ENCODE measurements at places on chromosomes 7 and 10.

- DNase-seq: no peak
These were observed 13.0 kb downstream of the EN2 start for GRCh38 chr7:155470686-155471638.

GRCh38 chr7:147903536-147904218 lies 686.9 kb upstream of the C7orf33 start:
- no peak for DNase-seq

DNA sequence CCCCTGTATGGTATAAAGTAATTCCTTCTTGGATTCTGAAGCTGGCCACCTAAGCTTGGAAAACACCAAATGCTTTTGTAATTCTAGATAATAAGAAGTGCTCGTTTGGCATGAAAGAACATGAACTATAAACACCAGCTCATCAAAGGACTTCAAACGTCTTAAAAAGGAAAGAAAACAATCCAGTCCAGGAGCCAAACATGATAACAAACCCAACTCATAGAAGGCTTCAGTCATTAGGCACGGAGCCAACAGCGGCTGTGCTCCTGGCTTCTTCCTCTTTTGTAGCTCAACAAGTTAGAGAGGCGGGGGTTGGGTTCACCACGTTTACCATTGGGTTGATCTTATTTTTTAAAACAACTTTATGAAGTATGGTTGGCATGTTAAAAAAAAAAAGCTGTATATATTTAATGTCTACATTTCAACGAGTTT lies 56.4 kb upstream of the ECHDC3 start:
- DNase-seq: peak; percentile 29

- DNase-seq: no peak
These were observed 842 bp downstream of the SEMA3A start for GRCh38 chr7:84193747-84194146.

- DNase-seq: no peak
These were observed 736.2 kb downstream of the INHBA start for GRCh38 chr7:40966693-40967092.

- DNase-seq: peak; percentile 53
These were observed 34.7 kb downstream of the DDIT4 start for GRCh38 chr10:72308320-72308987.

DNA sequence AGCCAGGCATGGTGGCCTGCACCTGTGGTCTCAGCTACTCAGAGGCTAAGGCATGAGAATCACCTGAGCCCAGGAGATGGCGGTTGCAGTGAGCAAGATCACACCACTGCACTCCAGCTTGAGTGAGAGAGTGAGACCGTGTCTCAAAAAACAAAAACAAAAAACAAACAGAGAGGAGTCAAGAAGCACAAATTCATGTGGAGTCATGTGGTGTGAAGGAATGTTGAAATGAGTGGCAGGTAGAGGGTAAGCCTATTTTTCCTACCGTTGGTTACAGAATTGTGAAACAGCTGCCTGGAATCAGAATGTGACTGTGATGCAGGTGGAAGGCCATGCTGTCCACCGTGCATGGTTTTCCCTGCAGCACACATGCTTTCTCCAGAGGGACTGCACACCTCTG lies 23.7 kb upstream of the NUB1 start:
- DNase-seq: no peak

DNA sequence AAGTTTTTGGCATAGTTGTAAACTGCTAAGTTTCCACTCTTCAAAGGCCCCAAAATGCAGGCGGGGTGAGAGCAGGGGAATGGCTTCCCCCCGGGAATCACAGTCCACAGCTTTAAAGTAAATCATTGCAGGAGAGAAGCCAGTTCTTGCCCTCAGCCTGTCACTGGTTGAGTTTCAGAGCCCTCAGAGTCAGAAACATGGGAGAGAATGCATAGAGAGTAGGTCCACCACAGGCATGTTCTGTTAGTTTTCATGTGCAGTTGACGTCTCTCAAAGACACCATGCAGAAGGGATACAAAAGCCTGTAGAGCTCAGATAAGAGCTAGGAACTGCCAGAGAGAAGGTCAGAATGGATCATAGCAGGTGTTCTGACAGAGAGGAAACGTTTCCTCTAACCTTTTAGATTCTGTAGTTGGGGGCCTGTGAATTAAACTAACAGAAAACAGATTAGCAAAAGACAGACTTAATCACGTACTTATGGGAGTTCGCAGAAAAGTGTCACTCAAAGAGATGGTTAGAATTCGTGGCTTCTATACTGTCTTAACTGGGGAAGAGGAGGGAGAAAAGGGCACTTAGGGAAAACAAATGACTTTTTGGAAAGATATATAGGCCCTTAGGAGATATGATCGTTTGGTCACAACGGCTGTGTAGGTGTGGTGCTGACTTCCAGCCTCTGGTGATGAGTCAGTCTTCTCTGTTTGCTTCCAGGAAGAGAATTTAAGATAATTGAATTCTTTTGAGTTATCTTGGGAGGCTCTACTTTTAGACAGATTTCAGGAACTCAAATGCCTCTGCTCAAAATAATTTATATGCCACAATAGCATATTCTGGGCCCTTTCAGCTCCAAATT lies 48.0 kb upstream of the MSRB2 start:
- no peak for DNase-seq

DNA sequence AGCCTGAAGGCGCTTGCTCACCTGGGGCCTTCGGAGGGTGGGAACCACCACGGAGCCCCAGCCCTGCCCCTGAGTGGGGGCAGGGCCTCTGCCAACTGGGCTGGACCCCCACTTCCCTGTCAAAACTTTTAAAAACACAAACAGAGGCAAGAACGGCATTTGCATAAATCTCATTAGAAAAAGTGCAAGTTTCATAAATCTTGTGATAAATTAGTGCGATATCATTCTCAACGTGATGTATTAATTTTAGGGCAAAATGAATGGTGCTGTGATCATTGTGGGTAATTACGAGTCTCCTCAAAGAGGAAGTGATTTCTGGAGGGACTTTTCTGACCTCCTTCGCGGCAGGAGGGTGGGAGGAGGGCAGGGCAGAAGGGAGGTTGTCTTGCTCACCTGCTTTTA lies 98.3 kb downstream of the CDH23 start:
- DNase-seq: no peak

DNA sequence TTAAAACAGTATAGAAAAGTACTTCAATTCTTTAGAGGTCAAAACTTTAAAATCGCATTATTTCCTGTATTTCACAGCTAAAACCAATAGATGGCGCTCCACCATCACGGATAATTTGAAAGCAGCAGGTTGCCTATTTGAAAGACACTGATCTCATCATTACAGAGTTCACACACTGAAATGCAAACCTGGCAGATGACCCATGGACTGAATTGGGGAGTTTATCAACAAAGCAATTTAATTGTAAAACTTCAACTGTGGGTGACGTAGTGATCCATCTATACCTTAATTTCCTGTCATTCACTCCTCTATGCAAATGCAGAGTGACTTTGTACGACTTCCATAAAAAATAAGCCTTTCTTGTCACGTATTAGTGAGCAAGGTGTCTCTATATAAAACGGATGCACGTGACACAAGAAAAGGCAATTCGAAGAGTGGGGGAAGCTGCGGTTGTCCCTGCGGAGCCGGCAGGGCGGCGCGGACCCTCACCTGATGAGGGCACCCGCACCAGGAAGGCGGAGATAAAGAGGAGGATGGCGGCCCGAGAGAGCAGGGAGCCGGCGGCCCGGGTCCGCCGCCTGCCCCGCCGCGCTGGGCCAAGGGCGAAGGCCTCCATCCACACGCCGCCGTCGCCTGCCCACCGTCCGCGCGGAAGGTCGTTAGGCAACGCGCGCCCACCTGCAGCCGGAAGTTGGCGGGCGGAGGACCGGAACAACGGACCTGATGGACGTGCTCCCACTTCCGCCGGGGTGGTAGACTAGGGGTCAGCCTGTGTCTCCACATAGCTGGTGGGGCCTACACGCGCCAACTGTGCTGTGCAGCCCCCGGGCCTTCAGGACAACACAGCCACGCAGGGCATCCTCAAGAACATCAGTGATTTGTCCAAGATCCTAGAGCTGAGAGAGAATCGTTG lies at the start of gene ZPBP:
ZPBP (minus strand) TSS at position 668 of the 913 bp plus-strand sequence; CDS start at position 616, 52 bp downstream.
- peak; percentile 71 for DNase-seq

GRCh38 chr10:72162978-72163377 lies 52.8 kb upstream of the ANAPC16 start:
- no peak for DNase-seq

DNA sequence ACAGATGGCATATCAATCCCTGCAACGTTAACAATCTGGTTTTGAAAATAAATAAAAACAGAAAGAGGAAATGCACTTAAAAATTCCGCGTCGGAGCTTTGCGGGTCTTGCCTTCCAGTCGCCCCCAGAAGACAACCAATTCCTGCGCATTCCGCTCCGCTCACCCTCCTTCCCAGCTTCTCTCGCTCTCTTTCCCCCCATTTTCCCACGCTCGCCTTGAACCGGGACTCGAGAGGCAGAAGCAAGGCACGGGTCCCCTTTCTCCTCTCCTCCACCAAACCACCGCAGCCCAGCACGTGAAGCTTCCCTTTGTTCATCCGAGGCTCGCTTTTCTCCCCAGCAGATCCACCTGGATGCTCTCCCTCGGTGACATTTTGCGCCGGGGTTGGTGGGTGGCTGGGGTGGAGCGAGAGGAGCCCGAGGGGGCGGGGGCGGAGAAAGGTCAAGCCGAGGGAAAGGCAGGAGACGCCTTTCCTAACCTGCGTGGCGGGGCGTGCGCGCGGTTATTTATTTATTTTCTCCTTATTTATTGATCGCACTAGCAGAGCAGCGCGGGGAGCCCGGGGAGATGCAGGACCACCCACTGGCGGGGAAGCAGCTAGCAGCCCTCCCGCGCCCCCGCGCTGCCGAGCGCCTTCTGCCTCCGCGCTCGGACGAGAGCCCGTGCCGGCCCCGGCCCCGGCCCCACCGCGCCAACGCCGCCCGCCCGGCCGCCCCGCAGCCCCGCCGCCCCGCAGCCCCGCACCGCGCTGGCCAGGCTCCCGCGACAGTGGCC lies at the start of gene KCND2:
KCND2 (plus strand) TSS at position 475 of the 775 bp plus-strand sequence.
- DNase-seq: no peak

DNA sequence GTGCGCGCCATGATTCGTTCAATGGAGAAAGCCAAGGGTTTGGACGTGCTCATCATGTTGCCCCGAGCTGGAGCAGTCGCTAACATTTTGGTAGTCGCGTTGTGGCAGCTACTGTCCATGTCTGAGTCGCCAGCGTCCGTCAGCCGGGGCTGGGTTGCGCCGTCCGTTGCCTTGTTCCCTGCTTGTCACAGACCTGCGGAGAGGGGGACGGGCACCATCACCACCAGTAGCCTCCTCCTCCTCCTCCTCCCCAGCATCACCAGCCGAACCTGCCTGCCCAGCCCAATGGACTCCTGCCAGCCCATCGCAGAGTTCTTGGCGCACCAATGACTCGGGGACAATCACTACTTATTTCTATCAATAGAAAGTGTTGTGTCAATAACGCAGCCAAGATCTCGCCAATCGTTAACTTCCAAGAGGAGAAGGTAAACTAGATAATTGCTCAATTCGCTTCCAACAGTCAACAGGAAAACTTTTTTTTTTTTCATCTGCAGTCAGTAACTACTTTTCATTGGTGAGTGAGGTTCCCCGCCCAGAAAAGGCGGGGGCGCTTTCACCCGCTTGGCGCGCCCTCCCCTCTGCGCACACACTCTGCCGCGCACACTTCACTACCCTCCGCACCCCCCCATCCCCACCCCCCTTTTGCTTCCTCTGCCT lies at the start of gene FEZF1:
FEZF1 (minus strand) TSS at position 432 of the 657 bp plus-strand sequence; CDS start at position 119, 313 bp downstream.
- DNase-seq: no peak

DNA sequence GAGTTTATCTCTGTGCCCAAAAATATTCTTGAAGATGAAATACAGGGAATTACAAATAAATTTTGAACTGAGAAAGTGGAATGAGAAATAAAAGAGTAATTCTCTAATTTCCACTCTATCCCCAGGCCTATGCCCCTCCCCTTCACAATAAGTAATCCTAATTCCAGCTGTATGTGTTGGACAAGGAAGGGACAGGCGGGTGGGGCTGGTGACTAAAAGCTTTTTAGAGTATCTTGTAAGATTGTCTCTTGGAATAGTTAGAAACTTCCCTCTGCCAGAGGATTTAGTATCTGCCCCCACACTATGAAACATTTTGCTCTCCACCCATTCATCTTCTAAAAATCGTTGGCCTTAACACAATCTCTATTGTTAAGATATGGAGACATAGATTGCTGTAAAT lies 199.2 kb downstream of the MBL2 start:
- no peak for DNase-seq

- DNase-seq: no peak
These were observed 618.1 kb downstream of the SORCS3 start for GRCh38 chr10:105259201-105259600.

GRCh38 chr10:27529010-27529783 lies 25.1 kb downstream of the RAB18 start:
- DNase-seq: no peak

- DNase-seq: no peak
These were observed 433.2 kb upstream of the MGMT start for GRCh38 chr10:129033790-129034272.

DNA sequence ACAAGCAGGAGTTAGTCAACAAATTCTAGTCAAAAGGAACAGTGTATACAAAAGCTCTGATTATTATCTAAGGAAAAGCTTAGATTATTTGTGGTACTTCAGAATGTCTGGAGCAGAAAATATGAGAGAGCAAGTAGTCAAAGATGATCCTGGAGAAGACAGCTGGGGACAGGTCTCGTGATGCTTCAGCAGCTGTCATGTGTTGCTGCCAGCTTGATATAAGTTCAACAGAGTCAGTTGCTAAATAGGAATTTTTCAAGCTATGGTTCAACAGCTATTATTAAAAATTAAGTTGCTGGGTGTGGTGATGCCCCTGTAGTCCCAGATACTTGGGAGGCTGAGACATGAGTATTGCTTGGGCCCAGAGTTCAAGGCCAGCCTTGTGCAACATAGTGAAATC lies 240.0 kb upstream of the RHOBTB1 start:
- no peak for DNase-seq

DNA sequence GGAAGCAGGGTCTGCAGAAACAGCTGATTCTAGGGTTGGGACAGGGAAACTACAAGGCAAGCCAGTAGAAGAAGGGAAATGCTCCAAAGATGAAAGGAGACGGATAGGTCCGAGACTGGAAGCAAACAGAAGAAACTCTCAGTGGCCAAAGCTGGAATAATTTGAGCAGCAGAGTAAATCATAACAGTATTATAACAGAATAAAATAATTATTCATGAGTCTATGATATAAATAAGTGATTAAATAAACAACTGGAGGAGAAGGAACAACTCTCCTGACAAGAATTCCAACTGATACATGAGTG lies 27.6 kb downstream of the EZH2 start:
- no peak for DNase-seq

GRCh38 chr10:61391281-61391680 lies 61.9 kb downstream of the TMEM26 start:
- DNase-seq: no peak

GRCh38 chr7:17646253-17646956 lies 293.9 kb downstream of the SNX13 start:
- DNase-seq: no peak

- DNase-seq: no peak
These were observed 223.3 kb upstream of the HGF start for GRCh38 chr7:81993186-81993585.

DNA sequence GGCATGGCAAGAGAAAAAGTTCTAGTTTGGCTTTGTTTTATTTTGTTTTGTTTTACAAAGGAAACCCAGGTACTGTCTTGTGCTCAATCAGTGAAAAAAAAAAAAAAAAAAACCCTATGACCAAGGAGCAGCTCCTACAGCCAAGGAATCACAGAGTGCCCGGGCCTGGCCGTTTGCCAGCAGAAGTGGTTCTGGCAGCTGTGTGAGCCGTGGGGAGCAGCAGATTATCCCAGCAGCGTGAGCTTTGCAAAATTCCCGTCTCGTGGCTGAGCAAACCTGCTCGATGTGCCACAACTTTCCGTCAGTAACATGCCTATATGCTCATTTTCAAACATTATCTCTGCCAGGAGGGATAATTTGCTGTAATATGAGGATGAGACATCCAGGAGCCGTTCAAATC lies 293.7 kb downstream of the POU6F2 start:
- DNase-seq: no peak

GRCh38 chr7:99920149-99920548 lies 819 bp upstream of the TRIM4 start:
- DNase-seq: no peak

Data from activated CD8-positive, alpha-beta T cell treated with anti-CD3 and anti-CD28 coated beads, Interleukin-2, amount 10 ng/mL, durations not matched to agents 7 days and 5 days (primary cell).